ENCODE measurements at places on chromosomes 5 and 9. TPM values are rescaled to one million over a fixed set of nuclear protein-coding genes. Genes with fewer than 3 reads are reported as not detected.
A peak's percentile ranks its signal among the peaks of the same experiment; 100 is the strongest.

DNA sequence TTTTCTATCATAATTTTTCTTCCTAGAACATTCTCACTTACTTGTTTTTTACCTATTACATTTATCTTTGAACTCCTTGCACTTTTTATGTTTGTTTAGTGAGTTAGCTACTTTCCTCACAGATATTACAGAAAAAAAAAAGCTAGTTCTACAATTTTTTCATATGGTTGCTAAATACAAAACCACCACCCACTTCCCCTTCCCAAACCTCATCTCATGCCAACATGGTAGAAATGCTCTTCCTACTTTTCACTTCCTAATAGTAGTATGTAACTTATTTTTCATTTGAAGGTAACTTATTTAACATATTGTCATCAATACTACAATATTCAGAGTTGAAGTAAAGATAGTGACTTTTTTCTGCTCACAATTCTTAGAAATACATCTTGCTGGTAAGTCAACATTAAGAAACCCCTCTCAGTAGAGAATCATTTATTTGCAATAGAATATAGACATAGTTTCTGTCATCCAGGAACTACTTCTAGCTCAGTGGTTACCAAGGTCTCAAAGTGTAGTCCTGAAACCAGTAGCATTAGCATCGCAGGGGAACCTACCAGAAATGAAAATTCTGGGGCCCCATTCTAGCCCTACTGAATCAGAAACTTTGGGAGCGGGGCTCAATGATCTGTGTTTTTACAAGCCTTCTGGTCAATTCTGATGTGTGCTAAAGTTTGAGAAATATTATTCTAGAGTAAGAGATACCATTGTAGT is 1124.6 kb downstream of the DTWD2 start:
- no peak for DNase-seq
- no peak overlapping the region for H3K4me3 ChIP-seq
- no peak overlapping the region for H3K27ac ChIP-seq
- H3K36me3 ChIP-seq = no peaks in the 10 kb centered on the region
- no peaks in the 10 kb centered on the region for H3K4me1 ChIP-seq

DNA sequence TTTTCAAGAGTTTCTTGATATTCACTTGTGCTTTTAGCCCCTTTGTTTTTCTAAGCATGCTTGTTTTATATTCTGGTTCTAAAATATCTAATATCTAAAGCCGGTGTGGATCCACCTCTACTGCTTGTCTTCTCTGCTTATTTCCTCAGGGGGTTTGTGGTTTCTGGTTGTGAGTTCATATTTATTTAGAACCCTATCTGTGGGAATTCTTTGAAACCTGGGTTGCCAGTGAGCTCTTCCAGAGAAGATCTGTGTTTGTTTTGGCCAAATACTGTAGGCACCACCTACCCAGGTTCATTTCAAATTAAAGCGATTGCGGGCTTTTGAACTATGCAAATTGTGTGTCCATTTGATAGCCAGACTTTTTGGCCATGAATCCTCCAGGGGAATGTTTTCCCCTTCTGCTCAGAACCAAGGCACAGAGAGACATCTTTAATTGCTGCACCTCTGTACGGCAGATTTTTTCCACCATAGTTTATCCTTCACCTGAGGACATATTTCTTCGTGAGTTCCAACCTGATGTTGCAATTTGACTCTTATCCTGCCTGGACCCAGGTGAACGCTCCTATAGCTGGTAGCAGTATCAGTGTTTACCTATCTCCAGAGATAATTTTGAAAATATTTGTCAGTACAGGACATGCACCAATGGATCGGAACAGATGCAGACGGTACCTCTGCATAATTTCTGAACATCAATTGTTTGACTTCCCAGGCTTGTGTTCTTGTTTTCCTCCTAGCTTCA is 2.4 kb upstream of the ZBTB43 start:
- H3K27me3 ChIP-seq = peaks cover 3% of the 10 kb centered on the region
- H3K4me1 ChIP-seq = peaks cover 31% of the 10 kb centered on the region
- DNase-seq = no peak
- no peak overlapping the region for H3K27ac ChIP-seq
- no peak overlapping the region for H3K4me3 ChIP-seq

Gene TXN
- total RNA-seq = 181 TPM

Gene CCL27
- 0.78 TPM for total RNA-seq

DNA sequence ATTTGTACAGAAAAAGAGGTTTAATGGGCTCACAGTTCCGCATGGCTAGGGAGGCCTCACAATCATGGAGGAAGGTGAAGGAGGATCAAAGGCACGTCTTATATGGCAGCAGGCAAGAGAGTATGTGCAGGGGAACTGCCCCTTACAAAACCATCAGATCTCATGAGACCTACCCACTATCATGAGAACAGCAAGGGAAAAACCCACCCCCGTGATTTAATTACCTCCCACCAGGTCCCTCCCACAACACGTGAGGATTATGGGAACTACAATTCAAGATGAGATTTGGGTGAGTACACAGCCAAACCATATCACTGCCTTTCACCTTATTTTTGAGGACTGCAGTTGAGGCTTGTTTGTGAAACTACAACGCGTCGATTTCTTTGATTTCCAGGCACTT is 20.9 kb upstream of the NEUROG1 start:
- H3K4me3 ChIP-seq = no peak overlapping the region
- peaks cover 66% of the 10 kb centered on the region for H3K27me3 ChIP-seq
- peaks cover 2% of the 10 kb centered on the region for H3K4me1 ChIP-seq
- H3K27ac ChIP-seq = no peak overlapping the region

- H3K4me3 ChIP-seq = peak overlapping the region; percentile 84
- peaks cover 38% of the 10 kb centered on the region for H3K4me1 ChIP-seq
- no peaks in the 10 kb centered on the region for H3K27me3 ChIP-seq
- DNase-seq = no peak
- H3K36me3 ChIP-seq = peaks cover 6% of the 10 kb centered on the region
- H3K27ac ChIP-seq = peak overlapping the region; percentile 91
Measured at GRCh38 chr9:37574241-37574721, 1.9 kb downstream of the FBXO10 start.
